ENCODE measurements at places on chromosomes 3 and 15.

- DNase-seq, result no peak
Measured at GRCh38 chr3:47057212-47057671, 77.8 kb downstream of the NBEAL2 start.

DNA sequence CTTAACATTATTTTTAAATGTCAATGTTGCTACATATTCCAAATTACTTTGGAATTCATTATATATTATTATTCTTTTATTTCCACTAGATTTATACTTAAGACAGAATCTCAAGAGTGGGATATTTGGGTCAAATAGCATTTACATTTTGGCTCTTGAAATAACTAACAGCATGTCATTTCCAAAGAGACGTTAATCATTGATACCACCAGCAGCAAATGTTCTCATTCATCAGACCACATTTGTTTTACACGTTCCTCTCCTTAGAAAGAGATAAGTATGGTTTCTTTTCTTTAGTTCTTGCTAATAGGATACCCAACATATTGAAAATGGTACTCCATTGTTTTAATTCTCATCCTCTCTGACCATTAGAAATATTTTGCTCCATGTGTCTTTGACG is 229.8 kb downstream of the LPP start:
- DNase-seq, result no peak

- no peak for DNase-seq
Measured at GRCh38 chr3:17830788-17831187, 88.4 kb upstream of the TBC1D5 start.

DNA sequence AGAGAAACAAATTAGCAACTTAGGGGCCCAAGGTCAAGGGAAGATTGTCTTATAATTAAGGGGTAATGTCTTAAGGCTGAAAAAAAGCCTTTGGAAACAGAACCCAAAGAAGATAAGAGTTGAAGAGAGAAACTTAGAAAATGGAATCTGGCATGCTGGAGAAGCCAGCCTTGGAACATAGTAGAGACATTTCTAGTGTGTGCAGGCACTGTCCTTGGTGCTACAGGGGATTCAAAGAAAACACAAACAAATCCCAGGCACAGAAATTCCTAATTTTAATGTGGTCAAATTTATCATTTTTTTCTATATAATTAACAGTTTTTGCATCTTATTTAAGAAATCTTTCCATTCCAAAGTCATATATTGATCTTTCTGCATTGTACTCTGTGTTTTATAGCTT is 89.4 kb downstream of the NR1D2 start:
- DNase-seq, result no peak

DNA sequence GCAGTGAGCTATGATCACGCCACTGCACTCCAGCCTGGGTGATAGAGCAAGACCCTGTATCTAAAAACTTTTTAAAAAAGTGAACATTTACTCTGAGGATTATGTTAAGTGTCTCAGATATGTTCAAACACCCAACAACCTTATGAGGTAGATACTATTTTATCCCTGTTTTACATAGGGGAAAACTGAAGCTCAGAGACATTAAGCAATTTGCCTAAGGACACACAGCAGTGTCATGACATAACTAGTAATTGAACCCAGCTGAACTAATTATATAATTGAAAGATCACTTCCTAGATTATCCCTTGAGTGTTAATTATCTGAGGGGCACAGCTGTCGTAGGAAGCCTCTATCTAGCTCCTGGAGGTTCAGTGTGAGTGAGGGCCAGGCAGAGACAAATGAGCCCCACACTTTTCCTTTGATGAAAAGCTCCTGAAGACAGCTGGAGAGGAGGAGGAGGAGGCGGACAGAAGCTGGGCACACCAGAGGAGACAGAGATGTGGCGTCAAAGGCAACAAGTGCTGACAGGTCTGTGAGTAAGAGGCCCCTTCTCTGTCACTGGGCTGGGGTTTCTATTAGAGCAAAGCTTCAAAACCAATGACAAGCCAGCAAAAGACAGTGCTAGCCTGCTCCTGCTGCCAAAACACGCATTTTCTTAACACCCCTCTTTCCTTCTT is 20.5 kb downstream of the TRH start:
- DNase-seq, result peak; percentile 11
